ENCODE measurements at places on chromosomes 11 and 22. TPM values are rescaled to one million over a fixed set of nuclear protein-coding genes. Genes with fewer than 3 reads are reported as not detected.

GRCh38 chr11:68667511-68668500 is 16.5 kb upstream of the GAL start:
- no peak for DNase-seq

GRCh38 chr11:27718863-27719545 is 18.7 kb upstream of the BDNF start:
- peak; percentile 44 for DNase-seq

DNA sequence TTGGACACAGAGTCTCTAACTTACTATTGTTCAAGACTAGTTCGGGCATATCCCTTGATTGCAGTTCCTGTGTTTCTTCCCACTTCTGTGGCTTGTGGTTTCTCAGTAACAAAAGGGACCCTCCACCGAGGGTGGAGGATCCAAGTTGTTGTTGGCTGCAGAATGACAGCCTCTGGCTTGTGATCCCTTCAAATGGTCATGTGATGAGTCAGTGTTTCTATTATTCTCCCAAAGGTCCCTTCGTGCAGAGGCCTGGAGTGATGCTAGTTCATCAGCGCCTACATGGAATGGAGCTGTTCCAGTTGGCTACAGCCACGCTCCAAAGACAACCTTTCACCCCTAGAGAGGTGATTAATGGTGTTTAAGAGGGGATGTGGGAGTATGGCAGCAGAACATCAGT is 2.6 kb upstream of the VWCE start:
- no peak for DNase-seq

DNA sequence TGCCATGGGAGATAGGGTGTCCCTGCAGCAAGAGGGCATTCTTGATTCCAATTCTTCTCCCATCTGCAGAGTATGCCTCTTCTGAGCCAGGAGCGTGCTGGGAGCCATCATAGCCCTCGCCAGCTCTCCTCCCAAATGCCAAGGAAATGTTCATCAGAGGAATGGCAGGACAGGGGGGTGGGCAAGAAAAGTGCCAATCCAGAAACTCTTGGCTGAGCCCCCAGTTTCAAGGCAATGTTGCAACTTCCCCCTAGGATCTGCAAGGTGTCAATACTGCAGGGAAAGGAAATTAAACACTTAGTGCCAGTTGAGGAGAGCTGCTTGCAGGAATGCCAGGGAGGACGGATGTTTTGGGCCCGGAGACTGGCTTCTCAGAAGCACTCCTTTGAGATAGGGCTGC is 94.8 kb upstream of the PRDM11 start:
- DNase-seq, result no peak

DNA sequence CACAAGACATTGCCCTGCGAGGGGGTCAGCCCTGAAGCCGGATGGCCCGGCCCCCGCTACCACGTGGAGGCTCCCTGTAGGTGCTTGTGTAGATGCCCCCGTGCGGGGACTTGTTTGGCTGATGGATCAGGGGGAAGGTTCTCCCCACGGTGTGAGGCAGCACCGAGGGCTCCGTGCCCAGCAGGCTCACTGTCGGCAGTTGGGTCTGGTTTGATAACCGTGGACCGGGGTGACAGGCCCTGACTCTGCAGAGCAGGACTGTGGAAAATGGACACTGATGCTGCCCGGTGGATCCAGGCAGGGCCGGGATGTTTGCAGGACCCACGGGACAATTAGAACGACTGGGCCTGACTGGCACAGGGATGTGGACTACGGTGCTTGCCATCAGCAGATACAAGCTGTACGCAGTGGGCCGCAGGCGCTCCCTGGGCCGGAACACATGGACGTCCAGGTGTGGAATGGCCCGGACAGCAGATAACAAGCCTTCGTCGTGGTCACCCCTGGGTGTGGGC is 19.0 kb downstream of the KCNQ1 start:
- no peak for DNase-seq

GRCh38 chr11:111737444-111738210 is 28.6 kb downstream of the PPP2R1B start:
- no peak for DNase-seq

DNA sequence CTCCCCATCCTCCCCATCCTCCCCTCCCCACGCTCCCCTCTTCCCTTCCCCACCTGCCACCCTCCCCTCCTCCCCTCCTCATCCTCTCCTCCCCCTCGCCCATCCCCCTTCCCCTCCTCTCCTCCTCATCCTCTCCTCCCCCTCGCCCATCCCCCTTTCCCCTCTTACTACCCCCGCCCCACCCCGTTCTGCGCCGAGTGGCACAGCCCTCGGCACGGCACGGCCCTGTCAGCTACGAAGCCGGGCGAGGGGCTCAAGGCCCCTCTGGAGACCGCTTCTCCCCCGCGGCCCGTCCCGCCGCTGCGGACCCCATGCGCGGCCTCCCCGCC is 449.9 kb downstream of the OPCML start:
- DNase-seq, result no peak

PATE2 gene
- 12.5 TPM for total RNA-seq

OR5AR1 gene
- total RNA-seq, result 13.7 TPM

Data from umbilical cord (tissue), 2 donors.